ENCODE measurements at places on chromosomes 1 and 21.

GRCh38 chr21:33348706-33349105 lies 23.9 kb downstream of the IFNAR1 start:
- DNase-seq, result no peak

- no peak for DNase-seq
These were observed 82.9 kb downstream of the SSBP3 start for GRCh38 chr1:54323324-54323739.

GRCh38 chr1:240090957-240091600 lies 604 bp upstream of the FMN2 start:
- no peak for DNase-seq

DNA sequence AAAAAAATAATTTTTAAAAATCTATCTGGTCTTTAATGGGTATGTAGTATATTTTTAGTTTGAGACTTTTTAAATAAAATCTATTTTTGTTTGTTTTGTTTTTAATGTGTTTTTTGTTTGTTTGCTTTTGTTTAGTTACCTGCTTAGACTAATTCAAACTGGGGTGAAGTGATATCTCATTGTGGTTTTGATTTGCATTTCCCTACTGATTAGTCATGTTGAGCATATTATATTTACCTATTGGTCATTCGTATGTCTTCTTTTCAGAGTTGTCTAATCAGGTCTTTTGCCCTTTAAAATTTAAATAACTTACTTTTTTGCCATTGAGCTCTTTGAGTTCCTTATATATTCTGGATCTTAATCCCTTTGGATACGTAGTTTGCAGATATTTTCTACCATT lies 20.3 kb downstream of the CD1B start:
- DNase-seq, result no peak

- no peak for DNase-seq
These were observed 21.8 kb downstream of the RSPH1 start for GRCh38 chr21:42474043-42474831.

- no peak for DNase-seq
These were observed 10.5 kb upstream of the SDE2 start for GRCh38 chr1:226009650-226010044.

- no peak for DNase-seq
These were observed 113.2 kb downstream of the AK5 start for GRCh38 chr1:77395051-77395450.

DNA sequence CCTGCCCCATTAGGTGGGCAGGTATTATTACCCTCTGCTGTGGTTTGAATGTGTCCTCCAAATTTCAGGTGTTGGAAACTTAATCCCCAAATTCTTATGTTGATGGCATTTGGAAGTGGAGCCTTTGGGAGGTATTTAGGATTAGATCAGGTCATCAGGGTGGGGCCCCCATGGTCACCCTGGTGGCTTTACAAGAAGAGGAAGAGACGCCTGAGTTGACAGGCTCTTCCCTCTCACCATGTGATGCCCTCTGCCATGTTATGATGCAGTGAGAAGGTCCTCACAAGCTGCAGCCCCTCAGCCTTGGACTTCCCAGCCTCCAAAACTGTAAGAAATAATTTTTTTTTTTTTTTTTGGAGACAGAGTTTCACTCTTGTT lies 8.8 kb upstream of the THEMIS2 start:
- DNase-seq, result no peak

GRCh38 chr1:221981461-221981860 lies 239.6 kb upstream of the DUSP10 start:
- DNase-seq, result no peak

DNA sequence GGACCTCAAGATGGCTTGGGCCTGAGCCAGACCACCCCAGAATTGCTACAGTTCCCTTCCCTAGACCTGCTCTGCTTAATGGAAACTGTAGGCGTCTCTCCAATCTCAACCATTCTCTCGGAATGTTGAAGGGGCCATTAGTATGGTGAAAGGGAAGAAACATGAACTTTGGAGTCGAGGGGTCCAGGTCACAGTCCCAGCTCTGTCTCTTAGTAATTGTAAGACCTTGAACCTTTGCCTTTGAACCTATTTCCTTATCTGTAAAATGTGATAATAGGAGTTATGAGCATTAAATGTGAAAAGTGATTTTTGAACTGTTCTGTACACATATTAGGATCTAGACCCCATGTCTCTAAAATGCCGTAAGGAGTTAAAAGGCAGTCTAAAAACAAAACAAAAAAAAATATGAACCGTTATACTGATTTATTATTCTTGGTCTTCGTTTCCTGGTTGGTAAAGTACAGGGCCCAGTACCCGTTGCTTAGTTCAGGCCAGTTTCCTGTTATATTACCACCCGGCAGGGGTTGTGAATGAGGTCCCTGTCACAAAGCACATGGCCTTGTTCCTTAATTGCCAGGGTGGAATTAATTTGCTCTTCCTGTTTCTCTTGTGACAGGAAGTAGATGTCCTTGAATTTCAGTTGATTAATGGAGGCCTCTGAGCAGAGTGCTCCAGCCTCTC lies 42.3 kb downstream of the TCEANC2 start:
- no peak for DNase-seq

DNA sequence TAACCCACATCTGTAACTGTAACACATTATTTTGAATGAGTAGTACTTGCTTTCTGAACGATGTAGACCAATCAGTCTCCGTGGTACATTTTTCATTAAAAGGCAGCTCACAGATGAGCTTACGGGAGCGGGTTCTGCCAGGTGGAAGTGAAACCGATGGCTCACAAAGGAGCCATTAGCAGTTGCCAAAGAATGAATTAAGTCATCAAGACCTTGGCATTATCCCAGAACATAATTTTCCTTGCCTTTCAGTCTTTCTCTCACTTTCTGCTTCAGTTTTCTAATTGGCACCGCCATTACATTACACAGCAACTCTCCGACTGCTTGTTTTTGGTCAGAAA lies 33.5 kb upstream of the UTS2 start:
- DNase-seq, result no peak

GRCh38 chr21:42815217-42815616 lies 64.1 kb downstream of the WDR4 start:
- no peak for DNase-seq

All from stimulated activated naive CD4-positive, alpha-beta T cell treated with Interleukin-2 at 50 U/mL for 16 hours (primary cell).